ENCODE measurements at places on chromosomes 12 and 14.

GRCh38 chr12:67413577-67413976, 144.4 kb downstream of the CAND1 start:
- no peak for DNase-seq

DNA sequence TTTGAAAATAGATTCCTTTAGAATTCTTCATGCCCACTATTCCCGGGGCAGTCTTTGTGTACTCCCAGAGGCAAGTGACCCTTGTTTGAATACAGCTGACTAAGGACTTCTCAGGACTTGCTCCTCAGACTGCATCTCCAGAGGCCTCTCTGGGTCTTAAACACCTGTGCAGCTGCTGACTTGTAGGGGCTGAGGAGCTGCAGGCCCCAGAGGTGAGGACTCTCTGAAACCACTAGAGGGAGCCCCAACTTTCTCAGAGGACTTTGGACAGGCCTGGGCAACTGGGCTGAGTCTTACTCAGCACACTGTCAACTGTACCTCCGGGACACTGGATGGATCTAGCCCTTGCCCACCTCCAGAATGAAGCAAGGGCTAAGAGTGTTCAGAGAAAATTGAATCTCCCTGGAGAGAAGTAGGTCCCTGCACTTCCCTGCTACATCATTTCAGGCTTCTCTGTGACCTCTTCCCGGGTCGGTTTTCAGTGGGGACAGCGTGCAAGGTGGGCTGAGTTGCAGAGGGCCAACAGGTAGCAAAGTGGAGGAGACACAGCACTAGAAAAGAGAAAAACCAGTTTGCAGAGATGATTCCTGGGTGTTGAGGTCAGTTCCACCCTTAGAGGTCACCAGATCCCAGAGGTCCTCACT, 164.6 kb downstream of the TMEM117 start:
- peak; percentile 51 for DNase-seq

GRCh38 chr12:68772714-68773113, 26.7 kb downstream of the SLC35E3 start:
- DNase-seq, result peak; percentile 74

DNA sequence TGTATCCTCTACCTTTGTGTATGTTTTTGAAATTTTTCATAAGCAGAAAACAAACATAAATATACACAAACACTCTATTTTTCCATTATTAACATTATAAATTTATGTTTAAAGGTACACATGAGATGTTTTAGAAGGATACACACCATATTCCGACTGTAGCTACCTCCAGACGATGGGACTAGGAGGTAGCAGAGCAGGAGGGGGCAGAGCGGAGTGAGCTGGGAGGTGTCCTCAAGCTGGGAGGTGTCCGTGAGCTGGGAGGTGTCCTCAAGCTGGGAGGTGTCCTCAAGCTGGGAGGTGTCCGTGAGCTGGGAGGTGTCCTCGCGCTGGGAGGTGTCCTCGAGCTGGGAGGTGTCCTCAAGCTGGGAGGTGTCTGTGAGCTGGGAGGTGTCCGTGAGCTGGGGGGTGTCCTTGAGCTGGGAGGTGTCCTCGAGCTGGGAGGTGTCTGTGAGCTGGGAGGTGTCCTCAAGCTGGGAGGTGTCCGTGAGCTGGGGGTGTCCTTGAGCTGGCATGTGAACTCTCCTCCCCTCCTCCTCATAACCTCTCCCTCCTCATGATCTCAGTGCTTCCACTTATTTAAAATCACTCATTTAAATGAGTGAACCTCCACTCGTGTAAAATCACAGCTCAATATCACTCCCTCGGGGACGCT, 346.9 kb upstream of the SFSWAP start:
- no peak for DNase-seq

- no peak for DNase-seq
Observed at GRCh38 chr14:85178864-85179263, 351.1 kb upstream of the FLRT2 start.

GRCh38 chr12:23349564-23349963, 599.9 kb downstream of the SOX5 start:
- no peak for DNase-seq

DNA sequence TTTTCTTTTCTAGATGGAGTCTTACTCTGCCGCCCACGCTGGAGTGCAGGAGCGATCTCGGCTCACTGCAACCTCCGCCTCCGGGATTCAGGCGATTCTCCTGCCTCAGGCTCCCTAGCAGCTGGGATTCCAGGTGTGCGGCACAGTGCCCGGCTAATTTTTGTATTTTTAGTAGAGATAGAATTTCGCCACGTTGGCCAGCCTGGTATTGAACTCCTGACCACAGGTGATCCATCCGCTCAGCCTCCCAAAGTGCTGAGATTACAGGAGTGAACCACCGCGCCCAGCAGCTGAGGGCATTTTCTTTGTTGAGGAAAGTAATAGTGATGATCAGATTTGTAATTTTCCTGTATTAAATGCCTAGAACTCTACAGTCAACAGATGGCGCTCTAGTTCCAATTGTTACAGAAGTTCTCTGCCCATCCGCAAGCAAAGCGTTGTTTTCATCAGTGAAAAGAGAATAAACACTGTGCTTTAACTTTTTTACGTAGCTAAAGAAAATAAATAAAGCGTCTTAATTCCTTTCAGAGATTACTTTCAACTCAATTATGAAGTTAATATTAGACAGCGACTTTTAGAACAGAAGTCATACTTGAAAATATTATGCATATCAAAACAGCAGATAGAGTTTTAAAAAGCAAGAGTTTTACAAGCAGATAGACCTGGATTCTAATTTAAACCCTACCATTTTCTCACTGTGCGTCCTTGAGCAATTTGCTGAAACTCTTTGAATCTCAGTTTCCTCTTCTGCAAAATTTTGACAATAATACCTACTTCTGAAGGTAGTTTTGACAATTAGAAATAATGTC, 335.1 kb downstream of the DUSP6 start:
- peak; percentile 16 for DNase-seq

DNA sequence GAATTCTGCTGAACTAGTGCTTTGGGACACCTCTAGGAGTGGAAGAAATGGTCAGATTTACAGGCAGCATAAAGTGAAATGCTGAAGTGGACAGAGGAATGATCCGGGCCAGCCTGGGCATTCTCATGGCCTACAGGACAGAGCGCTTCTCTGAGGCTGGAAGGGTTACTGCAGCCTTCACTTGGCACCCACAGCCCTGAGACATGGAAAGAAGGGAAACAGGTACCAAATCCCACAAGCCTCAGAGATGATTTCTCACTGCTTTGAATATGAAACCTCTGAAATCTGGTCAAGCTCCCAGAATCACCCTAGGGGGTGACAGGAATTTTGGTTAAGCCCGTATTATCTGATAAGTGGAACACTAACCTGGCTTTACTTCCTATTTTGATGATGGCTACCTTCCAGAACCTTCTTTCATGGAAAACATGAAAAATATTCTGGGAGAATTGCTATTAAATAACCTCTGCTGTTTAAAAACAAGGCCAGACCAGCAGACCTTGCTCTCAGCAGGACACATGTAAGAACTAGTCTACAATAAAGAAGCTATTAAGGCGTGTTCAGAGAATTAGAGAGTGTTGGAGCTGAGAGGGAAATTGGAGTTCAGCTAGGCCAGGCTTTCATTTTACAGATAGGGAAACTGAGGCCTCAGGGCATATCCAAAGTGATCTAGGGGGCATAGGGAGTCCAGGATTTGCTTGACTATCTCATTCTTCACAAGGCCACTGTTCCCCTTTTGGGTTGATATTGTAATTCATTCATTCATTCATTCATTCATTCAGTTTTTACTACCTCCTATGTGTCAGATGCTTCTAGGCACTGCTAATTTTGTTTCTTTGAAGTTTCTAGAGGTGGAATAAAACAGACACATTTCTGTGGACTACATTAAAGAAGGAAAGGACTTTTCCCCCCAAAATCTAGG, 281.5 kb downstream of the ZFP36L1 start:
- no peak for DNase-seq

- DNase-seq, result no peak
Observed at GRCh38 chr12:26226122-26226521, 30.7 kb downstream of the SSPN start.
